ENCODE measurements at places on chromosomes 1 and 21.

- no peak for DNase-seq
Observed at GRCh38 chr21:35303085-35303484, 254.0 kb upstream of the RUNX1 start.

DNA sequence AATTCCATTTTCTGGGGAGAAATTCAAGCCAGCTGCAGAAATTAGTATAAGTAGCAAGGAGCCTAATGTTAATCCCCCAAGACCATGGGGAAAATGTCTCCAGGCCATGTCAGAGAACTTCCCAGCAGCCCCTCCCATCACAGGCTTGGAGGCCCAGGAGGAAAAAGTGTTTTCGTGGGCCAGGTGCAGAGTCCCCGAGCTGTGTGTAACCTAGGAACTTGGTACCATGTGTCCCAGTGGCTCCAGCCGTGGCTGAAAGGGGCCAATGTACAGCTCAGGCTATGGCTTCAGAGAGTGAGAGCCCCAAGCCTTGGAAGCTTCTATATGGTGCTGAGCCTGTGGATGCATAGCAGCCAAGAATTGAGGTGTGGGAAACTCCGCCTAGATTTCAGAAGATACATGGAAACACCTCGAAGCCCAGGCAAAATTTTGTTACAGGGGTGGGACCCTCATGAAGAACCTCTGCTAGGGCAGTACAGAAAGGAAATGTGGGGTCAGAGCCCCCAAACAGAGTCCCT, 286.3 kb downstream of the MATN1 start:
- DNase-seq = no peak

DNA sequence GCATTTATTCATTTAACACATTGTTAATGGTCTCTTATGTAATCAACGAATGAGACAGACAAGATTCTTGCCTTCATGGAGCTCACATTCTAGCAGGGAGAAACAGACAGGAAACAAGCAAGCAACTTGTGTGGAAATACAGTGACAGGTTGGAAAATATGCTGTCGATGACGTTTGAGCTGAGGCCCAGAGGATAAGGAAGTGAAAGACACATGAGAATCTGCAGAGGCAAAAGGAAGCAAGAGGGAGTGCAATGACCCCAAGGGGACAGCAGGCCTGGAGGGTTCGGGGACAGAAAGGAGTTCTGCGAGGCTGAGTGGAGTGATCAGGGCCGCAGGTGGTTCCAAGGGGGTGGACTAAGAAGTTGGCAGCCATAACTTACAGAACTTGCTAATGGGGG, 60.6 kb upstream of the AKT3 start:
- DNase-seq = no peak

GRCh38 chr1:155859881-155860871, 809 bp downstream of the SYT11 start:
- peak; percentile 45 for DNase-seq

DNA sequence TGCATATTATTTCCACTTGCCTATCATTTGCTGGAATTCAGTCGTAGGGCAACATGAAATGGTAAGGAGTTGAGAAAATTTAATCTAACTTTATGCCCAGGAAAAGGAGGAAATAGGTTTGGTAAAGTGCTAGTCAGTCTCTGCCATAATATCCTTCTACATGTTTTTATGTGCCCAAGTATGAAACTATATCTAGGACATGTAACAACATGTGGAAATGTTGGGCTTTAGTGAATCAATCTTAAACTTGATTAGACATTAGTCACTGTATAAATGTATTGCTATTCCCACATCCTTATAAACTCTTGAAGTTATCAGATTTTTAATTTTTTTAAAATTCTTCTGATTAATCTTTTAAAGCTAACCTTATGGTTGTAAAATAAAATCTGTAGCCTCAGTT, 204.7 kb upstream of the ZRANB2 start:
- DNase-seq = no peak

Data from CD4-positive, alpha-beta memory T cell (primary cell).